Astrocyte (in vitro differentiated cells and primary cell): ENCODE measurements at places on chromosomes 4 and X.

- no peak for DNase-seq
- no peaks in the 10 kb centered on the region for H3K36me3 ChIP-seq
- peak overlapping the region; percentile 97 for H3K27ac ChIP-seq
- H3K4me3 ChIP-seq, result peak overlapping the region; percentile 91
- H3K4me1 ChIP-seq, result peaks cover 27% of the 10 kb centered on the region
- H3K27me3 ChIP-seq, result no peaks in the 10 kb centered on the region
Measured at GRCh38 chr4:15653420-15653819, 1.7 kb downstream of the FBXL5 start.

DNA sequence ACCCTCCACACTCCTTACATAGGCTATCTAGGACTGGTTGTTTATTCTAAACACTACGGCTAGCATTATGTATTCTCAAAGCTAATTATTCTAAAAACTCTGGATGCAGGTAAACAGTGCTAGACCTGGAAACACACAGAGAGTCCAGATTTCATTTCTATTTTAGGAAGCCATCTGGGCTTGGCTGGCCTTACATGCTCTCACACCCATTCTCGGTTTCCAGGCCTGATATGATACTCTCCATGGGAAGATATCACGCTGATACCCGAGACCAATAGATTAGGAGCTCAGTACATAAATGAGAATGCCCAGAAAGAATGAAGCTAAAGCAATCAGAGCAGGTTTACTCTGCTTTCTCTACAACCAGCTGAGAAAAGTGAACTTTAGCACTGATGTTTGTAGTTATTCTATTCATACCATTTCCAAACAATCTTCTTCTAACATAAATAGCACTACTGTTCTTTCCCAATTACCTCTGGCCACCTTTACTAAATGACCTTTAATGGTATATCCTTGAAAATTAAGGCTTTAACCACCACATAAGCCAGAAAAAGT, 973.3 kb downstream of the PCDH18 start:
- no peaks in the 10 kb centered on the region for H3K27me3 ChIP-seq
- no peaks in the 10 kb centered on the region for H3K36me3 ChIP-seq
- no peak overlapping the region for H3K4me3 ChIP-seq
- H3K27ac ChIP-seq, result no peak overlapping the region

DNA sequence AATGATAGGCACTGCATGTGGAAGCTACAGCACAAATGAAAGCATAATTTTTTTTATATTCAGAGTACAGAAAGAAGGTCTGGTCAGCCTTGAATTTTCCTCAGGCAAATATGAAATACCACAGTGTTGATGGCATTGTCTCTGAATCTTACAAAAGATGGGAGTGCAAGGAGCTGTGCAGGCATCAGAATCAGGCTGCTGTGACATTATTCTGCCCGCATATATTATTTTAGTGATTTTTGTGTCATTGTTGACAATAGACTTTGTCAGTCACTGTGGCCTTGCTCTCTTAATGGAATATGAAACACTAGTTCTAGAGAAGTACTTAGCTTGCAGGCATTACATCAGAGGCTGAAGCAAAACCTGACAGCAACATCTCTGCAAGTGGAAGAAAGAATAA, 42.5 kb downstream of the SYTL5 start:
- H3K27me3 ChIP-seq, result no peaks in the 10 kb centered on the region
- H3K4me1 ChIP-seq, result peaks cover 4% of the 10 kb centered on the region
- H3K4me3 ChIP-seq, result no peak overlapping the region
- no peak overlapping the region for H3K27ac ChIP-seq
- H3K36me3 ChIP-seq, result no peaks in the 10 kb centered on the region

- no peaks in the 10 kb centered on the region for H3K4me1 ChIP-seq
- no peak overlapping the region for H3K4me3 ChIP-seq
- no peaks in the 10 kb centered on the region for H3K27me3 ChIP-seq
- peak; percentile 25 for DNase-seq
- no peak overlapping the region for H3K27ac ChIP-seq
- no peaks in the 10 kb centered on the region for H3K36me3 ChIP-seq
Measured at GRCh38 chrX:141632124-141632523, 42.6 kb downstream of the SPANXA2 start.

GRCh38 chrX:113400193-113400704, 559.6 kb upstream of the AMOT start:
- H3K36me3 ChIP-seq, result no peaks in the 10 kb centered on the region
- no peaks in the 10 kb centered on the region for H3K27me3 ChIP-seq
- H3K27ac ChIP-seq, result peak overlapping the region; percentile 38
- no peak overlapping the region for H3K4me3 ChIP-seq
- peaks cover 8% of the 10 kb centered on the region for H3K4me1 ChIP-seq
- DNase-seq, result peak; percentile 43

GRCh38 chrX:2902841-2903240, 26.3 kb downstream of the ARSD start:
- no peak overlapping the region for H3K27ac ChIP-seq
- no peaks in the 10 kb centered on the region for H3K36me3 ChIP-seq
- H3K4me3 ChIP-seq, result no peak overlapping the region
- DNase-seq, result no peak
- no peaks in the 10 kb centered on the region for H3K27me3 ChIP-seq

DNA sequence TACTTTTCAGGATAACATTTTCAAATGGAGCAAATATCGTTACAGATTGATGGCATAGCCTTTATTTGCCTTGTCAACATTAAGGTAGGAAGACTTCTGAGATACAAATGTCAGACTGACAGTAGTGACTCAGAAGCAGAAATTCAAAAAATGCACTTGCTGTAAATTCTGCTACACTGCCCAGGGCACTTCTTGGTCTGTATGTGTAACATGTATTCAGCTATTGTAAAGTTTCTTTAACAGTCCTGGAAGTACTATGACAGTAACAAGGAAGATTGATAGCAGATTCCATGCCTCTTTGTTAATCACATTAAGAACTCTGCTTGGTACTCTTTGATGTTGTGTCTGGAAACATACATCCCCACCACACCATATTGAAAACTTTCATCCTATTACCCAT, 69.6 kb upstream of the PCDH18 start:
- peak; percentile 15 for DNase-seq
- no peaks in the 10 kb centered on the region for H3K4me1 ChIP-seq
- no peak overlapping the region for H3K4me3 ChIP-seq

GRCh38 chr4:148958317-148958716, 516.1 kb upstream of the NR3C2 start:
- H3K4me3 ChIP-seq, result no peak overlapping the region
- H3K27me3 ChIP-seq, result no peaks in the 10 kb centered on the region
- no peaks in the 10 kb centered on the region for H3K36me3 ChIP-seq
- H3K27ac ChIP-seq, result no peak overlapping the region
- no peak for DNase-seq

DNA sequence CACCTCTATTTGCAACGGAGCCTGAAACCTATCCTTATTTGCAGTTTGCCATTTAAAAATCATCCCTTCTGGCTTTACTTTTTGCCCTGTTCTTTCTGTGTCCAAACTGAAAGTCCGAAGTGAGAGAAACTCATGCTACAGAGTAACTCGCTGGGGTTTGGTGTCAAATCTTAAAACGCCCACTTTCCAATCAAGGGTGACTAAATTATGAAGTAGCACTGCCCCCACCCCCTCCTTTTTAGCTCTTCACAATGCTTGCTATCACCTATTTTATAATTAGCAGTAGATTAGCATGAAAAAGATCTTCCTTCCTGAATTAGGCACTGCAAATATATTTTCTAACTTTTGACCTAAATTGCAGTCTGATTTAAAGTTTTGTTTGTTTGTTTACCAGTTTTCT, 52.5 kb downstream of the VGLL1 start:
- H3K36me3 ChIP-seq, result no peaks in the 10 kb centered on the region
- H3K27me3 ChIP-seq, result no peaks in the 10 kb centered on the region

DNA sequence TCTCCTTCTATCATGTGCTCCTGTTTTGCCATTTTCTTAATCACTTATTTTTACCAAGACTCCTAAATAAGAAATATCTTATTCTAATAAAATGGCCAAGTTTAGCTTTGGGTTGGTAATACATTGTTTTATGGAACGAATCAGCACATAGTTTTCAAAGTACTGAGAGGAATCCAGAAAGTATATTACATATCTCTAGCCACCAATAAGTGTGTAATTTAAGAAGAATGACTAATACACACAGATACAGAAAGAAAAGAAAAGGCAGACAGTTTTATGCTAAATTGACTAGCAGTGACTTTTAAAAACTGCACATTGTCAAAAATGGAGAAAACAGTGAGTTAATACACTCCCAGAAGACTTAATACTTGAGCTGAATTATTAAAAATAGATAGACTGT, 167.0 kb upstream of the IL15 start:
- H3K4me1 ChIP-seq, result no peaks in the 10 kb centered on the region
- no peak overlapping the region for H3K27ac ChIP-seq
- no peaks in the 10 kb centered on the region for H3K36me3 ChIP-seq
- no peak overlapping the region for H3K4me3 ChIP-seq

DNA sequence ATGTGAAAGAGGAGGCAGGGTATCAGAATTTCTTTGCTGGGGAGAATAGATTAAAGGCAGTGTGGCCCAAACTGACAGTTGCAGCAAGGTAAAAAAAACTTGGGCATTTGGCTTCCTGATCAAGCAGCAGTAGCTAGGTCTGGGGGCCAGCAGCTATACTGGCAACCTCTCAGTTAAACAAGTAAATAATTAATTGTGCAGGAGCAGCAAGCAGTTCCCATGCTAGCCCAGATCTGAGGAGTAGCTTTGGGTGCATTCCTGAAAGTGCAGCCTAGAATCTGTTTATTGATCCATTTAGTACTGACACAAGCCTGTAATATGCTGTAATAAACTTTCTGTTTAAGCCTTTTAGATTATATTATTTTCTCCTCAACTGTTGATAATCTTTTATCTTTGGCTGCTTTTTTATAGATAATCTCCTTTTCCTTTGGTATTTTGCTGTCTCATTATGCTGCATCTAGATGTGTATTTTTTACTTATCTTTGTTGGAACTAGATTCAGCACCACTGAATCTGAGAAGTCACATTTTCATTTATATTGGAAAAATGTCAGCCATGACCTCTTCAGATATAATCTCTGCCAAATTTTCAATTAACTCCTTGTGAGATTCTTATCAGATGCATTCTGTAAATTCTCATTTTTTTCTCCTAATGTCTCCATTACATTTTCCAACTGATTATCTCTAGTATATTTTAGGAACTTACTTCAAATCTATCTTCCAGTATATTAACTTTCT, 276.3 kb downstream of the STPG2 start:
- H3K36me3 ChIP-seq, result no peaks in the 10 kb centered on the region
- H3K4me3 ChIP-seq, result no peak overlapping the region
- H3K27ac ChIP-seq, result no peak overlapping the region
- DNase-seq, result no peak
- no peaks in the 10 kb centered on the region for H3K27me3 ChIP-seq

GRCh38 chrX:119238557-119238956, 2.5 kb downstream of the PGRMC1 start:
- H3K4me3 ChIP-seq, result peak overlapping the region; percentile 44
- peak overlapping the region; percentile 33 for H3K27ac ChIP-seq
- peaks cover 8% of the 10 kb centered on the region for H3K36me3 ChIP-seq

GRCh38 chr4:33923469-33923868, 2320.8 kb downstream of the ARAP2 start:
- no peaks in the 10 kb centered on the region for H3K36me3 ChIP-seq
- no peak for DNase-seq
- peaks cover 7% of the 10 kb centered on the region for H3K4me1 ChIP-seq
- H3K4me3 ChIP-seq, result no peak overlapping the region

DNA sequence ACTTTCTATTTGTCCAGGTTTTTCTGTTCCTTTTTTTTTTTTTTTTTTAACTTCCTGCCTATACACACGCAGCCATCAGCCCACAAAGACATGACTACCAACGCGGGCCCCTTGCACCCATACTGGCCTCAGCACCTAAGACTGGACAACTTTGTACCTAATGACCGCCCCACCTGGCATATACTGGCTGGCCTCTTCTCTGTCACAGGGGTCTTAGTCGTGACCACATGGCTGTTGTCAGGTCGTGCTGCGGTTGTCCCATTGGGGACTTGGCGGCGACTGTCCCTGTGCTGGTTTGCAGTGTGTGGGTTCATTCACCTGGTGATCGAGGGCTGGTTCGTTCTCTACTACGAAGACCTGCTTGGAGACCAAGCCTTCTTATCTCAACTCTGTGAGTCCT, 2.1 kb downstream of the EBP start:
- H3K27me3 ChIP-seq, result no peaks in the 10 kb centered on the region
- H3K4me1 ChIP-seq, result peaks cover 4% of the 10 kb centered on the region
- no peak for DNase-seq
- H3K36me3 ChIP-seq, result peaks cover 6% of the 10 kb centered on the region

DNA sequence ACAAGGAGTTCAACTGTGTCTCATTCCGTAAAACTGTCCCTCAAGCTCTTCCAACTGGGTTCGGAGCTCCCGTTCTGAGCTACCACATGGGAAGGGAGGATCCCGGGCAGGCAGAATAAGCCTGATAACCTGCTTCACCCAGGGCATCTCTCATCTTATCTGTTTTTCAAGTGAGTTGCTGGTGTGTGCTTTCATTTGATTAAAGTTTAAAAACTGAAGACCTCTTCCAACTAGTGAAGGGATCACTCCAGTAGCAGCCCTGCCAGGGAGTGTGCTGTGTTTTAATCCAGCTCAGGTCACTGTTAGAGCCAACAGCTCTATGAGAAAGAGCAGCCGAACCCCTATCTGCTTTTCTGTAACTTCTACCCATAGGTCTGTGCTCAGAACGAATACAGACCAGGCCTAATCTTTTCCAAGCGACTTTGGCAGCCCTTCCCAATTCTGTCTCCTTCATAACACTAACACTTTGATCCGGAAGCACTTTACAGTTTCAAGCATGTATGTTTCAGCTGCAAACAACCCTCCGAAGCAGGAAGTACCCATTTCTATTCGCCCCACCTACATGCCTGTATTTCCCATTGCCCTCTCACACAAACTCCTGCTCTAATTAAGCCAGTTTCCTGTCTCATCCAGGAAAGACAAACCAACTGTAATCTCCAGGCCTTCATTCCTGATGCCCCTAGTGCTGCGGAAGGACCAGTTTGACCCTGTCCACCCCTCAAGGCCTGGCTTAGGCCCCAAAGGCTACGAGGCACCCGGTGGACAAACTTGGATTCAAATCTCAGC, 60.9 kb downstream of the IRF2 start:
- H3K36me3 ChIP-seq, result no peaks in the 10 kb centered on the region
- H3K27me3 ChIP-seq, result no peaks in the 10 kb centered on the region
- H3K27ac ChIP-seq, result no peak overlapping the region
- DNase-seq, result no peak

GRCh38 chrX:75893281-75893680, 108.2 kb upstream of the MAGEE2 start:
- no peak for DNase-seq
- no peak overlapping the region for H3K4me3 ChIP-seq
- no peaks in the 10 kb centered on the region for H3K27me3 ChIP-seq
- H3K27ac ChIP-seq, result no peak overlapping the region
- no peaks in the 10 kb centered on the region for H3K36me3 ChIP-seq
- no peaks in the 10 kb centered on the region for H3K4me1 ChIP-seq

GRCh38 chr4:25867781-25868294, 5.0 kb upstream of the SEL1L3 start:
- H3K4me1 ChIP-seq, result no peaks in the 10 kb centered on the region
- H3K36me3 ChIP-seq, result no peaks in the 10 kb centered on the region
- no peak overlapping the region for H3K27ac ChIP-seq
- no peak for DNase-seq

DNA sequence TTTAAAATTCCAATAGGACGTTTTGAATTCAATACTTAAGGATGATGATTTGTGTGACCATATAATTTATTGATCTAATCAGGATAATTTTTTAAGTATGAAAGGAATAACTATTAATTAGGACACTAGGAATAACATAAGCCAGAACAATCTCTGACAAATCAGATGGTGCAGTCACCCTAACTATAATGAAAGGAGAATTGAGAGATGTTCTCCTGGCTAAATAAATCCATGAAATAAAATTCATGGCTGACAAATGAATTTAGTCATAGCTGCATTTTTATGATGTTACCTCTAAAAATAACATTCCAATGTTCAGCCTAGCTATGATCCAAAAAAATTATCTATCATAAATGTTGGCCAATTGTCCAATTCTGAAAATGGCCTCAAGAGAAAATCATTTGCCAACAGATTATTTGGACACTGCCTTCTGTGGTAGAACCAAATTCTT, 190.6 kb upstream of the NEIL3 start:
- H3K27me3 ChIP-seq, result no peaks in the 10 kb centered on the region
- no peak overlapping the region for H3K4me3 ChIP-seq
- H3K4me1 ChIP-seq, result no peaks in the 10 kb centered on the region
- H3K27ac ChIP-seq, result peak overlapping the region; percentile 21
